Foreskin keratinocyte (primary cell): ENCODE measurements at places on chromosomes 2 and 18. TPM values are rescaled to one million over a fixed set of nuclear protein-coding genes. Genes with fewer than 3 reads are reported as not detected.
A peak's percentile ranks its signal among the peaks of the same experiment; 100 is the strongest.

GRCh38 chr2:152031747-152032306, 67.0 kb downstream of the CACNB4 start:
- no peak for DNase-seq

The PIEZO2 gene
- polyA plus RNA-seq = not detected in 2 replicates

- DNase-seq = no peak
Measured at GRCh38 chr2:138267902-138268254, 233.7 kb upstream of the SPOPL start.

The MRO gene
- not detected in 2 replicates for polyA plus RNA-seq

DNA sequence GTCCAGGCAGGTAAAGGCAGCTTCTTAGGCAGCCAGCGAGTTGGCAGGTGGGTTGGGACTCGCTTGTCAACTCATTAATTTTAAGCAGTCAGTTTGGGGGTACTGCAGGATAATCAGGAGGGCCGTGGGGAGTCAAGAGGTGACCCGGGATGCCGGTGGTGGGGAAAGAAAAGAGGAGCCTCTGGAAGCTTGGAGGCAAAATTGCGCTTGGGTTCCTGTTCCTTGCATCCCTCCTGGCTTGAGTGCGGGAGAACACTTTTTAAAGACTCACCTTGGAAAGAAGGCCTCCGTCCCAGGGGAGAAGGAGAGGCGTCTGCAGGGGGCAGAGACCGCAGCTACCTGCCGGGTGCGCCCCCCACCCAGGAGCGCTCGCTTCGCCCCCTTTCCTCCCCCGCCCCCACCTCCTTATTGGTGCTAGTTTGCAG, at the start of gene KCNJ3:
Gene KCNJ3, plus strand, starts transcription at position 400 of the 425 bp plus-strand sequence. CDS start 81 bp downstream, outside the sequence.
- no peak for DNase-seq

The ECEL1 gene
- polyA plus RNA-seq = not detected in 2 replicates

The PLB1 gene
- 2.1 and 2.2 TPM in 2 replicates for polyA plus RNA-seq

GRCh38 chr18:10252494-10252893, 201.9 kb upstream of the APCDD1 start:
- no peak for DNase-seq

The C2orf80 gene
- not detected in 2 replicates for polyA plus RNA-seq

The SPDYA gene
- 0.03 TPM in 1 of 2 replicates, not detected in the other for polyA plus RNA-seq

The PARD3B gene
- 0.18 and 0.21 TPM in 2 replicates for polyA plus RNA-seq

DNA sequence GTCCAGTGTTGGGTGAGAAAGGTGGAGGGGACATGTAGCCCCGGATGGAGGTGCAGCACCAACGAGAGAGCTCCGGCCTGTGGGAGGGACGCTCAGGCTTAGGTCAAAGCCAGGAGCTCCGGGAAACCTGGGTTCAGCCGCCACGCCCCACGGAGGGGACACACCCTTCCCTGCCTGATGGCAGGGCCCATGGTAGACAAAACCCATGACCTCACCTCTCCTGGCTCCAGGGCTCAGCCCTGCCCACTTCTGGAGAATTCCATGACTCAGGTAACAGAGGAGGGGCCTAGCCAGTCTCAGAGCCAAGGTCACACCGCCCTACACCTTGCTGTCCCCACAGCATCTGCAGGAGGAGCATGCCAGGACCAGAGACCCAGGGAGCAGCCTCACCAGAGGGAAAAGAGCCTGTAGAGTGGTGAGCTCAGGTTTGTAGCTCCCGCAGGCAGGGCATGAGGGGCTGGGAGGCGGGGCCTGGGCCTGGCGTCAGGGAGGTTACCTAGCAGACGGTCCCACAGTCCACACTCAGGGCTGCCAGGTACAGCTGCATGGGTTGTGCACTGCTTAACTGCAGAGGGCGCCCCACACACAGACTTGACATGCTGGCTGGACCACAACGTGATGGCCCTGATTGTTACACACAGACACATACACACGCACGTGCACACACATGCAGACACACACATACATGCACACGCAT, 70.8 kb upstream of the SMAD7 start:
- DNase-seq = peak; percentile 97

DNA sequence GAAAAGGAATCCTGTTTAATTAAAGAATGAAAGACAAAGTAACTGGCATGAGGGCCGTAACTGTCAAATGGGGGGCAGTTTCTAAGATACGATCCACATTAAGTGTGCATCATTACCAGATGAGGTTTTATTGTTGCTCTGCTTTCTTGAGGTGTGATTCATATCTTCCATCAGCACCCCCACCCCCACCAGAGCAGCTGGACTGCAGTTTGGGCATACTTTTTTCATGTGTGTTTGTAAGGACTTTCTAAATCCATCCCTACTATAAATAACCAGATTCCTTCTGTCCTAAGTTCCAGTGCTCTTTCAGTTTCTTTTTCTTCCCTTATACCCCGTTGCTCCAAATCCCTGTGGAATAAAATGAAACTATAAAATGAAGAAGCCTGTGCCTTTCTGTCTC, 142.1 kb downstream of the CDCA7 start:
- DNase-seq = peak; percentile 18

GRCh38 chr2:232668805-232669444, 28.2 kb upstream of the GIGYF2 start:
- no peak for DNase-seq

DNA sequence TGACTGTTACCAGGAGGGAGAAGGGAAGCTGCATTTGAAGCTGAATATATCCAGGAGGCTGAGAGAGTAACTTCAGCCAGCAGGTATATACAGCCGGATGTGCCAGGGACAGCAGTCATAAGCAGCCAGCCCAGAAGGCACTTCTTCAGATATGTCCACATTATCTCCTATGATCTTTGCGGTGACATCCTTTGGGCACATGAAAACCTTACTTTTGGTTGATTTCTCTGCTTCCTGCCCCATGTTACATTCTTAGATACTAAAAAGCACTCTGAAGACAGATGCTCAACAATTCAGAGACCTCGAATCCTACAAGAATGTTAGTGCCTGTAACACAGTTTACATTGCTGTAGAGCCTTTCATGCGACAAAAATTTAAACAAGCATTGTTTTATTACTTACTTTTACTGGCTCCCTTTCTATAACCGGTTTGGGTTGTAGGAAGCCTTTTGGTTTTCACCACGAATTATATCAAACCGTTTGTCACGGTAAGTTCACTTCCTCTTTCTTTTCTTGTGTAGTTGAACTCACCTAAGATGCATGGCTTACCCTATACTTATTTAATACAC, 50.3 kb upstream of the TLK1 start:
- DNase-seq = no peak
